Spinal cord (tissue), 10 donors: ENCODE measurements at places on chromosomes 6 and 20. TPM values are rescaled to one million over a fixed set of nuclear protein-coding genes. Genes with fewer than 3 reads are reported as not detected.

DNA sequence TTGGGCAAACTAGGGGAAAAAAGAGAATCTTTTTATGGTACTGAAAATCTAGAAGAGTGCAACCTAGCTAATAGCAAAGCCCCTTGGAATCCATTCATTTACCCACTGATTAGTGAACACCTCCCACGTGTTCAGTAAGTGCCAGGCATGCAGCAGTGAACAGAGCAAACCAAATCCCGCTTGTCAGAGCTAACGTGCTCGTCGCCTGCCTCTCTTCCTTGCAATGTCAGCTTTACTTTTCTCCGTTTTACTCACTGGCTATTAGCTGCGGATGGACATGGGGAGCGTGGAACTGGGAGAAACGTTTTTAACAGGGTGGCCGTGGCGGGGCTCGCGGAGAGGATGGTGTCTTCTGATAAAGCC lies 120.4 kb downstream of the SYNDIG1 start:
- DNase-seq = peak; percentile 12

Gene MMP24
- total RNA-seq = 15.3 TPM

GRCh38 chr6:31686483-31686882 lies 5.6 kb upstream of the LY6G5C start:
- DNase-seq = no peak

Gene MEP1A
- not detected for total RNA-seq

DNA sequence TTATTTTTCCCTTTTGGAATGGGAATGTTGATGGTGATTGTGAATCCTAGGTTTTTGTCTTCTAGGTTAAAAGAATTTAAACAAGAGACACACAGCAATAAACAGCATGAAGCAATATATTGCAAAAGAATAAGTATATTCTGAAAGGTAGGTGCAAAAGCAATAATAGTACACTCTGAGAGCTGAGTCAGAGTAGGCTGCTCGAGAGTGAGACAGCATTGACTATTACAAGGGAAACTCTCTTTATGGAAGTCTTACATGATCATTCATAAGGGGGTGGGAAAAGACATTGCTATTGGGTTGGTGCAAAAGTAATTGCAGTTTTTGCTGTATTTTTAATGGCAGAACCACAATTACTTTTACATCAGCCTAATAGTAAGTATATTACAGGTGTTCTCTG lies 25.0 kb downstream of the FBXO5 start:
- DNase-seq = no peak
